ENCODE measurements at places on chromosomes 3 and 15.

GRCh38 chr3:14435175-14436014 is 33.0 kb downstream of the SLC6A6 start:
- DNase-seq = no peak

DNA sequence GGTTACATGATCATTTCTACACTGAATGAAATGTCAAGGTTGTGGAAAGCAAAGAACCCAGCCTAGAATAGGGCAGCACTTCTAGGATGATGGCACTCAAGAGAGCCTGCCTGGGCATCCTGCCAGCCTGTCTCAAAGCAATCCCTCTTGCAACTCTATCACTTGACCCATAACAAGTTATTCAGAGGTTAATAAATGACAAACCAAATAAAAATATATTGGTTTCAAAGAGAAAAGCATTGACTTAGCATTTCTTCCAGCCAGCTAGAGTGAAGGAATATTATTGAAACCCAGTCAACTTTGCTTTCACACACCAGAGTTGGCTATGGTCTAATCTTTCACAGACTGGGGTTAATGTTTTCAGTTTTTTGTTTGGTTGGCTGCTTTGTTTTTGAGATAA is 214.6 kb upstream of the UBE2E2 start:
- no peak for DNase-seq

- no peak for DNase-seq
Measured at GRCh38 chr3:88807491-88808105, 299.8 kb upstream of the EPHA3 start.

DNA sequence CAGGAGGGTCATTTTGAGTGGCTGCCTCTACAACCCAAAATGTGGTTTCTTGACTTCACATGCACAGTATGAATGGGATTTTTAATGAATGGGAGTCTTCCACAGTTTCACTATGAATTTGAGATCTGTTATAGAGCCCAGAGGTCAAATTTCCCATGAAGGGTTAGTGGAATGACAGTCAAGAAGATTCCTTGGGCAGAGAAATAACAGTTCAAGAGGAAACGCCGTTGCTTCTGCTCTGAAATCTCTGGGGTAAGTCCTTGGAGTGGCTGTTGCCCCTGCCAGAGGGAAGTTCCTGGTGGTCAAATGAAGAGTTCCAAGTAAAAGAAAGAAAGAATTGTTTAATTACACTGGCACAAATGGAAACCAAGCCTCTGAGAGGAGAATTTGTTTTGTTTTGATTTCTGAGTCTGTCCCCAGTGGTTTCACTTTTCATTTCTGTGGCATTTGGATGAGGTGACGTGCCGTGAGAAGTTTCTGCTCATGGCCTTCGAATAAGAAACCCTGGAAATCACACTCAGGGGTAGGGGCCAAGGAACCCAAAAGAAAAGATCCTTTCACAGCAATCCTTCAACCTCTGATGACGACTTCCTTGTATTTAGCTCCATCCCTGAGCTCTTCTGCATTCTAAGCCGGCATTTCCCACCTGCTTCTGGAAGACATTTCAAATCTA is 77.5 kb upstream of the IL12A start:
- DNase-seq = no peak

- no peak for DNase-seq
Measured at GRCh38 chr15:31341071-31341470, 14.4 kb downstream of the KLF13 start.

- no peak for DNase-seq
Measured at GRCh38 chr3:172074586-172074985, 35.2 kb downstream of the FNDC3B start.

DNA sequence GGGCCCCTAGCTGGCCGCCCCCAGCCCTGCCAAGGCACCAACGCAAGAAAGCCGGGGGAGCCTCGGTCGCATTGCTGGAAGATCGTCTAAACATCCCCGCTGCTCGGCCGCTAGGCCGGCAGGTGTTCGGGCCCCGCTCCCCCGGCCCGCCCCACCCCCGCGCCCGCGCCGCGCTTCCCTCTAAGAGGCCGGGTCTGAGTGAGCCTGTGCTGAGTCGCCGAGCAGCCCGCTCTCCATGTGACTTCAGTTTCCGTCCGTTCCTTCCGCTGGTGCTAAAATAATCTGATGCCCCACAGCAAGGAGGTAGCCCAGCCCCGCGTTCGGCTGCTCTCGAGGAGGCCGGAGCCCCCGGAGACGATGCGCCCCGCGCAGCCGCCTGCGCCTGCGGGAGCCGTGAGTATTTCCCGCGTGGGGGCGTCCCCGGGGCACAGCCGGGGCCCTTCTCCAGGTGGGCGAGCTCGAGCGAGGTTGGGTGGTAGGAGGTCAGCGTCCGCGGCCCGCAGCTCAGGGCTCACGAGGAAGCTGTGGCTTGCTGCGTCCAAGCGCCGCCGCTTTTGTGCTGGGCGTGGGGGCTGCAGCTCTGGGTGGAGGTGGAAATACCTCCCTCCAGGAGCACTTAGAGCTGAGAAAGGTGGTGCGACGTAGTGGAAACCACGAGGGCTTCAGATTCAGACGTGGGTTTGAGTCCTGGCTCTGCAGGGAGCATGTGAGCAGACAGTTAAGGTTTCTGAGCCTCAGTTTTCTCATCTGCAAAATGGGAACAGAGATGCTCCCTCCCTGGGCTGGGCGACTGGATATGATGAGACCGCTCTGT is at the start of gene NRROS:
NRROS (plus strand) TSS at position 212 of the 814 bp plus-strand sequence. CDS start 14,846 bp downstream, outside the sequence.
- peak; percentile 49 for DNase-seq

All from stimulated activated naive CD4-positive, alpha-beta T cell (primary cell).